ENCODE measurements at places on chromosomes 2 and 18.

- DNase-seq, result no peak
Measured at GRCh38 chr2:40415391-40415790, 36.5 kb downstream of the SLC8A1 start.

- no peak for DNase-seq
Measured at GRCh38 chr18:44409515-44409914, 271.2 kb upstream of the SETBP1 start.

DNA sequence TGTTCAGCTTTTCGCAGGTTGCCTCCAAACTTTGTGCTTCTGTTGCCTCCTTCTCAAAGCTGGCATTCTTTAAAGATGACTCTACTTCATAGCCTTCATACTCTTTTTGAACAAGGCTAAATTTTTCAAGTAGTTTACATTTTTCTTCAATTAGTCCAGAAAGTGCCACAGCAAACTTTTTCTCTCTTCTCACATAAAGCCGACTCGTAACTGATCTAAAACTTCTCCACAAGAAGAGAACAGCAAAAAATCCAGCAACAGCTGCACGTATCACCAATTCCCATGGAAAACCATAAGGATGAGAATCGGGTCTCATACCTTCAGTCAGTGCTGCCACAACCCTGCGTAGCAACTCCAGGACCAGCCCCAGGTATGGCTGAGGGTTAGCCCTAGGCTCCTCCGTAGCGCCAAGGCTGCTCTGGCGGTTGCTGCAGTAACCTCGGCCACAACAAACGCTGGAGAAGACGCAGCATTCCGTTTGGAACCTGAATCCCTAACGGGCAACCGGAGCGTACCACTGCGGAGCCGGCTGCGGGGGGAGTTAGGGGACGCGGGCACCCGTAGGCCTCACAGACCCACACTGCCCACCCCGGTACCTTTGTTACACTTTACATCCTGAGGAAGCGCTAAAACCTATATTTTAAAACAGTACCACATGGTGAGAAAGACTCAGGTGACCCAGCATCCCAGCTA, at the start of gene CTAGE1:
Gene CTAGE1 (minus strand): TSS at position 420 of the 693 bp plus-strand sequence. CDS start 104 bp downstream, at position 316.
- no peak for DNase-seq

- no peak for DNase-seq
Measured at GRCh38 chr2:237558961-237559641, 7.3 kb upstream of the PRLH start.

- DNase-seq, result no peak
Measured at GRCh38 chr2:3479430-3480320, 39.7 kb downstream of the ADI1 start.

GRCh38 chr2:95372845-95373244, 29.7 kb upstream of the FAHD2A start:
- no peak for DNase-seq

DNA sequence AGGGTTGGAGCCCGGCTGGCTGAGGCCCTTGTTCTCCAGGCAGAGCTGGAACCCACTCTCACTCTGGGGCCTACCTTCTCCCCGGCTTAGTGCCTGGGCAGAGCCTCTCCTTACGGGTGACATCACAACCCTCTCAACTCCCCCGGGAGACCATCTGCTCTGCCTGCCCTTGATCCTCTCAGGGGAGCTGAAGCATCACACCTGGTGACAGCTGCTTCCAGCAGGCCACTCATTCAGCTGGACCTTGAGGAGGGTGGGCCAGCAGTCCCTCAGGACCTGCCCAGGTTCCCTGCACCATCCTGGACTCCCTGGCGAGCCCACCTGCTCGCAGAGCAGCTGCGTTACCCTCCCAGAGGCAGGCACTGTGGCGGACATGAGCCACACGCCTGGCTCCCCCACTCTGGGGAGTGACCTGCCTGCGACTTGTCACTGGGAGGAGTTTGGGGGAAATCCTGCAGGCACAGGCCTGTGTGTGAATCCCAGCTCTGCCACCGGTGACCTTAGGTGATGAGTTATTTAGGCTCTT, 13.1 kb downstream of the HS6ST1 start:
- peak; percentile 59 for DNase-seq

GRCh38 chr2:219784178-219784577, 156.7 kb downstream of the SLC4A3 start:
- no peak for DNase-seq

GRCh38 chr2:45134014-45134413, 124.8 kb upstream of the SIX2 start:
- no peak for DNase-seq

DNA sequence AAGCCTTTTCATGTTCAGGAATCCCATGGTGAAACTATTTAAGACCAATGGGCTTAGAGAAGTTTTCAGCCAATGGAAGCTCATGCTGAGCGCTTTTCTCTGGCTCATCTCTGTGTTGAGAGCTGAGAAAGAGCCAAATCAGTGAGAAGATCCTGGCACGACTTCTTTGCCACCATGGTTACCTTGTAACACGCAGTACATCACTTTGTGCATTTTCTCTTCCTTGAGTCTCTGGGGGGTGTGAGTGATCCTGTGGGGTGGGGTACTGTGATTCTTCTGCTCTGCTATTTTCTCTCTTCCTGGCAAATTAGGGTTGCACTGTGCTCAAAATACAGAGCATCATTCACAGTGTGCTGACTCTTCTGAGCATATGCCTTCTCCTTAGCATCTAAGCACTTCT, 664.2 kb downstream of the ARHGAP15 start:
- DNase-seq, result no peak

DNA sequence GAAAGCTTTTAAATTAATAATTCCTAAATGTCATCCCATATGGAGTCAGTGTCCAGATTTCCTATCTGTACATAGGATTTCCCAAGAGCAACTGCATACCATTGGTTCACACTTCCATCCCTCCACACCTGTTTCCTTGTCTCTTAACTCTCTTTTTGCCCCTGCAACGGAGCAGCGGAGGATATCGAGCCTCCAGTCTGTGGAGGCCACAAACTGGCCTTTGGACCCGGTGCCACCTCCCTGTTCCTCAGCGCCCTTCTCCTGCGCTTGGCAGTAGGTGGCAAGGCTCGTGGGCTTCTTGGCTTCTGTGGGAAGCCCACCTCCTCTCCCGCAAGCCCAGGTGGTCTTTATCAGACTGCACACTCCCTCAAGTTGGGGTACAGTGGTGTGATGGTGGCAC, 23.8 kb upstream of the STK25 start:
- DNase-seq, result no peak

DNA sequence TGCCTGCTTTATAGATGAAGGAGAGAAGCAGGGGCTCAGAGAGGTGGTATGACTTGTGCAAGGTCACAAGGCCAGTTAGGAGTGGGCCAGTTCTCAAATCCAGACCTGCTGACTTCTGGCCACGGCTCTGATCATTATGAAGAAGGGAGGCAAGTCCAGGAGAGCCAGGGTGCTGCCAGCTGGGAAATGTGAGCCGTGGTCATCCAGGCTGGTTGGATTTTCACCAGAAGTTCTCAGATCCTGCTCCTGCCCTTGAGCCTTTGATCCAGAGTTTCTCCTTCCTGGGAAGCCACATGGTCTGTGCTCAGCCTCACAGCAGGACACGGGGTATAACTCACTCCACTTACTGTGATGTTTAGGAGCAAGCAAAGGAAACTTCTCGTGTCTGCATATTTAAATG, 239.9 kb downstream of the KLHL29 start:
- DNase-seq, result no peak

GRCh38 chr18:11587432-11587831, 22.0 kb upstream of the SLC35G4 start:
- no peak for DNase-seq

GRCh38 chr18:25345081-25345866, 6.7 kb downstream of the ZNF521 start:
- DNase-seq, result no peak

DNA sequence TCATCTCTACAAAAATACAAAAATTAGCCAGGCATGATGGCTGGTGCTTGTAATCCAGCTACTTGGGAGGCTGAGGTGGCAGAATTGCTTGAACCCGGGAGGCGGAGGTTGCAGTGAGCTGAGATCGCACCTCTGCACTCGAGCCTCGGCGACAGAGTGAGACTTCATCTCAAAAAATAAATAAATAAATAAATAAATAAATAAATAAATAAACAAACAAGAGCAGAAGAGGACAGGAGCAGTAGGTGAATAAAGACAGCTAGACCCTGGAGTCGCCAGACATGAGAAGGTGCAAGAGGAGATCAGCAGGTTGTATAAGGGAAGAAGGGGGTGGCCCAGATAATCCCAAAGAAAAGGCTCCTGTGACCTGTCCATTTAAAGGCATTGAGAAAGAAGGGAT, 12.3 kb downstream of the LAMA1 start:
- DNase-seq, result no peak

- no peak for DNase-seq
Measured at GRCh38 chr2:29192526-29192925, 77.3 kb downstream of the CLIP4 start.

DNA sequence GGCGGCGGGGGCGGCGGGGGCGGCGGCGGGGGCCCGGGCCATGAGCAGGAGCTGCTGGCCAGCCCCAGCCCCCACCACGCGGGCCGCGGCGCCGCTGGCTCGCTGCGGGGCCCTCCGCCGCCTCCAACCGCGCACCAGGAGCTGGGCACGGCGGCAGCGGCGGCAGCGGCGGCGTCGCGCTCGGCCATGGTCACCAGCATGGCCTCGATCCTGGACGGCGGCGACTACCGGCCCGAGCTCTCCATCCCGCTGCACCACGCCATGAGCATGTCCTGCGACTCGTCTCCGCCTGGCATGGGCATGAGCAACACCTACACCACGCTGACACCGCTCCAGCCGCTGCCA, 644 bp downstream of the ONECUT2 start:
- no peak for DNase-seq

DNA sequence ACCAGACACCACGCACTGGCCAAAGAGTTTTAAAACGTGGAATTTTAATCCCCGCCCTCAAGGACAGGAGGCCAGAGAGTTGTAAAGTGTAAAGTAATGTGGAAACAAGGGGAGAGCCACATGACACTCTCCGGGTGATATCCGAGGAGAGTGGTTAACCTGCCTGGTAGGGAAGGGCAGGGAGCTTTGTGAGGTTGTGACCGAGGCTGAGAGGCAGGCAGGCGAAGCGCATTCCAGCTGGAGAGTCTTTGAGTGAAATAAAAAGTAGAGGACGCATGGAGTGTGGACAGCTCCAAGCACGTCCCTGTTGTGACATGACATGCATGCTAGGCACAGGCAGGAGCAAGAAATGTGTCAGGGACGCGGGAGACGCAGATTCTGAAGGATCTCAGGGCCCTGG, 539.5 kb downstream of the RNF144A start:
- DNase-seq, result no peak

- DNase-seq, result no peak
Measured at GRCh38 chr18:70428439-70428838, 139.6 kb downstream of the SOCS6 start.

GRCh38 chr2:45890819-45891218, 239.3 kb downstream of the PRKCE start:
- DNase-seq, result no peak

DNA sequence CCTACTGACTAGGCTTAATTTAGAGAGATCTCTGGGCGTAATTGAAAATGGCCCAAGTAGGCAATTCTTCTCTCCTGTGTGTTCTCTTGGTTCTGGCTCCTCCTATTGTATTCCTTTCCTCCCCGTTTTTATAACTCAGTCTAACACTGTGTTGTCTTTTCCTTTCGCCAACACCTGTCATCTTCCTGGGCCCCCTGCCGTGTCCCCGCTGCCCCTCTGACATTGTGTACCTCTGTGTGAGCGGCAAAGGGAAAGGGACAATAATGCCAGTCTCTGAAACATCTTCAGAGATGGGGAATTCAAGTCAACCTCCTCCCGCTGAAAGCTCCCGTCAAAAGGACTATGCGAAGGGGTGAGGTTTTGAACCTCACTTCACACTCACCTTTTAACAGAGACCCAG, 210.9 kb downstream of the GBX2 start:
- no peak for DNase-seq

DNA sequence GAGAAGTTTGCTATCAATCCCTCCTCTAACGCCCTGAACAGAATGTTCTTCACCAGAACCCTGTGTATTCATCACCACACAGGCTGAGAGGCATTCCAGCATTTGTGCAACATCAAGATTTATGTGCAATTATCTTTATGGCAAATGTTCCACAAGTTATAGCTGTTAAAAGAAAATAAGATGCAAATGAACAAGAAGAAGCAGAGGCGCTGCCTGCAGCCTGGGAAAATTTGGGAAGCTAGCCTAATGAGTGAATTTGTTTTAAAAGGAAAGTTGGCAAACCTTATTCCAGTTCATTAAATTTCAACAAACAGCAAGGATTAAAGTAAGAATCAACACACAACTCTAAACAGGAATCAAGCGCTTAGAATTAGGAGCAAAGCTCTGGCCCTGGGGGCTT, 5.3 kb downstream of the TPO start:
- DNase-seq, result no peak

DNA sequence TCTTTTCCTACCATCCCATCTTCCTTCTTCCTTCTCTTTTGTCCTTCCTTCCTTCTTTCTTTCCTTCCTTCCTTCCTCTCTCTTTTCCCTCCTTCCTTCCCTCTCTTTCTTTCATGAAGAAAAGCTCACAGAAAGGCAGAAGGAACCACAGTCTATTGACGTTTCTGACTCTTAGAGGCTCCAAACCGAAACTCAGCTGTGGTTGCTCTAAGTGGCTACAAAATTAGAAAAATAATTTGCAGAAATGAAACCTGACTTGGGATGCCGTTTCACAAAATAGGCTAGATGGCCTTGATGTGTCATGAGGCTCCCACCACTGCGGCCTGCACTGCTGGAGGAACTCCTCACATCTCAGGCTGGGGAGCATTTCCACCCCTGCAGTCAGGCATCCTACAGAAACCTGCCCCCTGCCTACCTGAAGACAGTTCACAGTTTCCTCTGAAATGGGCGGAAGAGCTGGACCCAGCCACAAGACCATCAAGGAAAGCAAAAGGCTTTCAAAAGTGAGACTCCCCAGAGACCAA, 165.6 kb downstream of the SMAD7 start:
- no peak for DNase-seq
